ENCODE measurements at places on chromosomes 7 and 10.

DNA sequence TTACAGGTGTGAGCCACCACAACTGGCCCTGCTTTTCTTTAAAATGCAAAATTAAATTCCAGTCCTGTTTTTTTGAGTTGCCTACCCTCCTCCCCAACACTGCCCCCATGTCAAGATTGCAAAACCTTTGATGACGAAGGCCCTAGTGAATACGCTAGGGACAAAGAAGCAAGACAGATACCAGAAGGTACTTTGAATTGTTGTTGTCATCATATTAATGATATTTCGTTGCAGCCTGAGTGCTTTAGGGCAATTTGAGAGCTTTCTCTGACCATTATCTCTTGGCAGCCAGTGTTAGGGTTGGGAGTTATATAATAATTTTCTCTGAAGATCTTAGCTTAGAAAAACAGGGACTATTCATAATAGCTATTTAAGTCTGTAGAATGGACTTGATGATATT is 7.1 kb downstream of the CCSER2 start:
- DNase-seq = no peak

DNA sequence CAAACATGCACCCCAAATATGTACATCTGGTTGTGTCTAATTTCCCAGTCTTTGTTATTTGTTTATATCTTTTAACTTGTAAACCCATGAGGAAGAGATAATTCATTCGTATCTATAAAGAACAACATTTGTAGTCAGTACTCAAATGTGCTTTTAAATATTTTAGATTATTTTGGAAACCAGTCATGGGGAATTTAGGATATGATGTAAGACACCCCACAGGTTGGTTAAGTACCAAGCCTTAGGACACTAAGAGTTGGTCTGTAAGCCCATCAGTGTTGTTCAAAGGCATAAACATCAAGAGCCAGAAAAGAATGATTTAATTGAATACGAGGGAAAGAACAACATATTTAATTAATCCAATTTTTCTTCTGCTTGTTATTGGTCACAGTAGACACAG is 421.1 kb upstream of the SEMA3C start:
- no peak for DNase-seq

- DNase-seq = no peak
Observed at GRCh38 chr7:38105874-38106483, 72.1 kb upstream of the STARD3NL start.

- DNase-seq = no peak
Observed at GRCh38 chr10:75764974-75765788, 333.8 kb downstream of the LRMDA start.

- no peak for DNase-seq
Observed at GRCh38 chr10:132027423-132027983, 38.2 kb upstream of the JAKMIP3 start.
